ENCODE measurements at places on chromosomes 5 and 9.

GRCh38 chr9:120378680-120379079 is 201.3 kb downstream of the CDK5RAP2 start:
- DNase-seq: no peak

DNA sequence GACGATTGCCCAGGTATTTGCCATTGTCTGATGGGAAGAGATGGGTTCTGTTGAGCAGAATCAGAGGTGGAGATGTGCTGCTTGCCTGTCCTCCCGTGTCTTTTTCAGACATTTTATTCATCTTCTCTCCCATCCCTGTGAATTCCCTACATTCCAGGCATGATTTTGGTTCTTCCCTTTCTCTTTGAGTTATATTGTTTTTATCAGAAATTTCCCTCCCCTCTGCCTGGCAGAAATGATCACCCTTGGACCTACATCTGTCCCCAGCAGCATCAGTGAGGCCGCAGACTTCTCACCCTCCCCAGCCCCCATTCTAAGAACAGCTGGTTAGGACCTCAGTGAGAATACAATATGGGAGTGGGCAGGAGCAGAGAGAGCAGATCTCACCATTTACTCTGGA is 640.2 kb downstream of the CCDC171 start:
- no peak for DNase-seq

GRCh38 chr5:3029396-3029795 is 277.9 kb upstream of the IRX2 start:
- no peak for DNase-seq

DNA sequence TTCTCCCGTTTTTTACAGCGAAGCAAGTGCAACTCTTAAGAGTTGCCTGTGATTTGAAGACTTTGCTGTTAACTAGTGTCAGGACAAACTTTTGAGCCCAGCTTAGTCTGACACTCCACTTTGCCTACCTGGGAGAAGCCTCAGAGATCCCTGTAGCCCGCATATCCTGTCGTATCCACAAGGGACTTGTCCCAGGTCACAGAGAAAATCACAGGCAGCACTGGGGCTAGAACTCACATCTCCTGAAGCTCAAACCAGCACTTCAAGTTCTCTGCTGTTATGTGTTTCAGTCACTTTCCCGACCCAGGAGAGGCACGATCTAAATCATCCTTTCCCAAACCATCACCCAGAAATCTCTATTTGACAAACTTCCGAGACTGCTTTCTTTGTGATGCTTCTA is 584.5 kb downstream of the ACTL7B start:
- no peak for DNase-seq

DNA sequence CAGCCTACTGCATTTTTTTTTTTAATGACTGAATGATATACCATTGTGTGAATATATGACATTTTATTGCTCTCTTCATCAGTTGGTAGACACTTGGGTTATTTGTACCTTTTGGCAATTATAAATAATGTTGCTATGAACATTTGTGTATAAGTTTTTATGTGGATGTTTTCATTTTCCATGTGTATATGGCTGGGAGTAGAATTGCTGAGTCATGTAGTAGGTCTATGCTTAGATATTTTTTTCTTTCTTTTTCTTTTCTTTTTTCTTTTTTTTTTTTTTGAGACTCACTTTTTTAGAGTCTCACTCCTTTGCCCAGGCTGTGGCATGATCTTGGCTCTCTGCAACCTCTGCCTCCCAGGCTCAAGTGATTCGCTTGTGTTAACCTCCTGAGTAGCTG is 32.9 kb upstream of the FAM120AOS start:
- DNase-seq: peak; percentile 30

DNA sequence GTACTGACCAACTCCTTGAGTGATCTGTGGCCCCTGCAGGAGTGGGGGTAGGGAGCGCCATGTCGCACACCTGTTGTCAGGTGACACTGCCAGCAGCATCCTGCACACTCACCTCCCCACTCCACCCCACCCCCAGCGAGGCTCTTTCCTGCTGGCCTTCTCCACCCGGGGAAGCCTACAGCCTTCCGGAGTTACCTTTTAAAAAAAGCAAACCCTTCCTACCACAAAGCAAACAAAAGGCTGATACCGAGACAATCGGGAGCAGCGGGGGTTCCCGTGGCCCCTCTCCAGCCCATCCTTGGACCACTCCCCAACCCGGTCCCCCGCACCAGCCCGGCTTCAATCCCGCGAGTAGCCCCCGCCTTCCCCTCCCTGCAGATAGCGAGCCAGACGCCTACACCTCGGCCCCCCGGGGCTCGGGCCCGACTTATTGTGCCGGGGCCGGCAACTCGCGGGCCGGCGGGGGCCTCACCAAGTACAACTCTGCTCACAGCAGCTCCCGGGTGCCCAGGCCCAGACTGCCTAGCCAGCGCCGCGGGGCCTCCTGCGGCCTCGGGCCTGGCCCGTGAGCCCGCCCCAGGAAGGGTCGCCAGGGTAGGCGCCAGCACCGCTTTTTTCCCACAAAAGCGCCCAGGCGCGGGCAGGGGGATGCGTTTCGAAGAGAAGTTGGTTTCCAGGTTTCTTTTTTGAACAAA is 724 bp downstream of the MACROH2A1 start:
- no peak for DNase-seq

DNA sequence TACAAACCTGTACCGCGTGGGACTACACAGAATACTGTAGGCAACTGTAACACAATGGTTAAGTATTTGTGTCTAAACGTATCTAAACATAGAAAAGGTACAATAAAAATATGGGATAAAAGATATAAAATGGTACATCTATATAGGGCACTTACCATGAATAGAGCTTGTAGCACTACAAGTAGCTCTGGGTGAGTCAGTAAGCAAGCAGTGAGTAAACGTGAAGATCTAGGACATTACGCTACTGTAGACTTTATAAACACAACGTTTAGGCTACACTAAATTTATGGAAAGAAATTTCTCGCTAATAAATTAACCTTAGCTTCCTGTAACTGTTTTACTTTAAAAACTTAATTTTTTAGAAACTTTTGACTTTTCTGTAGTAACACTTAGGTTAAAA is 46.5 kb downstream of the MRPS27 start:
- DNase-seq: no peak

- no peak for DNase-seq
Observed at GRCh38 chr9:16105168-16106020, 552.6 kb downstream of the CCDC171 start.

DNA sequence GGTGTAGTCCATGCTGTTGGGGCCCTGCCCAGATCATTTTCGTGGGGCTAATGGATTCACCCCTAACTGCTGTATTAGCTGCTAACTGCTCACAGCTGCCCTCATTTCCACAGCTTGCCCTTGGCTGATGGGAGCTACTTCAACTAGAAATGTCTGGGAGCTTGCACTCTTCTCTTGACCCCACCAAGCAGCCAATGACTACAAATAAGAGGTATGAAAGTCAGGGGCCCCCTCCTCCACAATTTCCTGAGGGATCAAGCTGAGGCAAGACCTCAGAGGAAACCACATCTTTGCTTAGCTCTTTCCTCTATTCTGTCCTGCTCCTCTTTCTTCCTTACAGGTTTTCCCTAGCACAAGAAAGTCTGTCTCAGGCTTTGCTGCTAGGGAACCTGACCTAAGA is 397.5 kb downstream of the MLLT3 start:
- DNase-seq: no peak

DNA sequence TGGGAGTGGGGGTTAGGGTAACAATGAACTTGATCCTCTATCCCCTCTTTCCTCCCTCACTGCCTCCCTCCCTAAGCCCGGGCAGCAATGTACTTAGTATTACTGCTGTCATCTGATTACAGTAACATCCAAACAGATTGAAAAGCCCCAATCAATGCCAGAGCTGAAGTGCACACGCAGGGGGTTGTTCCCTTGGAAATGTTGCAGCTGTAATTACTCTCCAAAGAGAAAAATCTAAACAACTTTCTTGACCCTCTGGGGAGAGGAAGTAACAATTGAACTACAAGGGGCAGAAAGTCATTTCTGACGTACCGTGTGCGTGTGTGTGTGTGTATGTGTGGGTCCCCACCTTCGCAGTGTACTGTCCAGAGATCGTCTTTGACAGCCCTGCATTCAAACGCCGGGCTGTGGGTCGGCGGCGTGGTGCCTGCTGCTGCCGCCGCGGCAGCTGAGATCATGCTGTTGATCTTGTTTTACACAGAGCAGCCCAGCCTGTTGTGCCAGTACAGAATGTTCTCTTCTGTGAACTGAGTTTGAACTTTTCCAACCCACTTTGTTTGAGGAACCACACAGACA is 66.0 kb upstream of the KLF9 start:
- DNase-seq: no peak

GRCh38 chr5:82375488-82376244 is 97.5 kb upstream of the RPS23 start:
- DNase-seq: no peak

- DNase-seq: peak; percentile 52
Observed at GRCh38 chr5:122896598-122897282, 51.3 kb downstream of the SNX24 start.

- no peak for DNase-seq
Observed at GRCh38 chr9:133671371-133671770, 35.2 kb downstream of the DBH start.

Measured in hematopoietic multipotent progenitor cell treated with erythropoietin and hydrocortisone succinate and interleukin-3 and kit ligand, for 4 days (in vitro differentiated cells).